ENCODE measurements at places on chromosomes 5 and 9. TPM values are rescaled to one million over a fixed set of nuclear protein-coding genes. Genes with fewer than 3 reads are reported as not detected.

GRCh38 chr5:113382731-113383130 is 52.1 kb downstream of the TSSK1B start:
- H3K4me3 ChIP-seq: no peak overlapping the region
- no peaks in the 10 kb centered on the region for H3K27me3 ChIP-seq
- H3K27ac ChIP-seq: no peak overlapping the region
- H3K36me3 ChIP-seq: no peaks in the 10 kb centered on the region

DNA sequence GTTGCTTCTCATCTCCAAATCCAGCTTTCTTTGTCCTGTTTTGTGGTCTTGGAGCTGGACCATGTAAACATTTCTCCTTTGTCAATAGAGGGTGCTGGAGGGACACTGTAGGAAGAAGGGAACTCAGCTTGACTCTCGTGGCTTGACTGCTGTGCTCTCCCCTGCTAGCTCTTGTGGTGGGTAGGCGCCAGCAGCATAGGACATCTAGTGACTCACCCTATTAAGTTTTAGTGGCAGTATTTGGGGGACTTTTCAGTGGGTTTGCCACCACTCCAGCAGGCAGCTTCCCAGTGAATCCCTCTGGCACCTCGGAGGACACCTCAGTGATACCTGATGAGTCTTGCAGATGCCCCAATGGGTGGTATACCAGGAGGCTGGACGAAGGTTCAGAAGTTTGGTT is 97.8 kb downstream of the TSSK1B start:
- H3K4me3 ChIP-seq: no peak overlapping the region
- no peaks in the 10 kb centered on the region for H3K4me1 ChIP-seq
- no peaks in the 10 kb centered on the region for H3K27me3 ChIP-seq

DNA sequence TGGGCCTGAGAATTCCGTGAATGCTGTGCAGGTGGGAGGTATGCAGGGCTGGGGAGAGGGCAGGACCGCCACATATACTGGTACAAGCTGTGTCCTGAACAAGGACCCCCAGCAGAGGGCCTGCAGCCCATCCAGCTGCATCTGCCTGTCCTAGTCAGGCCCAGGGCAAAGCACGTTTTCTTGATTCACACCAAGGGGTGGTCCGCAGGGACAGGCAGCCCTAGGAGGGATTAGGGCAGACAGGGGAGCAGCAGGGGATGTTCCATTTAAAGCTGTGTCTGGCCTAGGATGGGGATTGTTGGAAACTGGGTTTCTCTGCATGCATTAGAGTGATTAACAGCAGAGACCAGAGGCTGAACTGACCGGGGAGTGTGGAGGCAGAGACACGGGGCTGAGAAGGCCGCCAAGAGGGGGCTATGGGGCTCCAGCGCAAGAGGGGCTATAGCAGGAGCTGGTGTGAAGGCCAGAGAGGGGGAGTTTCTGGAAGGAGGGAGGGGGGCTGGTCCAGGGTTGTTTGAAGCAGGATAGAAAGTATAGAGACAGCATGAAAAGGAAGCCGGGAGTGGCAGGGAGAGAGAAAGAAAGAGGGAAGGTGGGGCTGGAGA is 2.7 kb downstream of the GRM6 start:
- no peaks in the 10 kb centered on the region for H3K4me1 ChIP-seq
- no peak overlapping the region for H3K27ac ChIP-seq
- peaks cover 10% of the 10 kb centered on the region for H3K27me3 ChIP-seq
- no peaks in the 10 kb centered on the region for H3K36me3 ChIP-seq

- no peaks in the 10 kb centered on the region for H3K36me3 ChIP-seq
- H3K27ac ChIP-seq: no peak overlapping the region
- H3K4me3 ChIP-seq: no peak overlapping the region
- DNase-seq: no peak
Measured at GRCh38 chr5:14054111-14054854, 88.9 kb upstream of the TRIO start.

Gene FOXI1
- not detected for total RNA-seq

DNA sequence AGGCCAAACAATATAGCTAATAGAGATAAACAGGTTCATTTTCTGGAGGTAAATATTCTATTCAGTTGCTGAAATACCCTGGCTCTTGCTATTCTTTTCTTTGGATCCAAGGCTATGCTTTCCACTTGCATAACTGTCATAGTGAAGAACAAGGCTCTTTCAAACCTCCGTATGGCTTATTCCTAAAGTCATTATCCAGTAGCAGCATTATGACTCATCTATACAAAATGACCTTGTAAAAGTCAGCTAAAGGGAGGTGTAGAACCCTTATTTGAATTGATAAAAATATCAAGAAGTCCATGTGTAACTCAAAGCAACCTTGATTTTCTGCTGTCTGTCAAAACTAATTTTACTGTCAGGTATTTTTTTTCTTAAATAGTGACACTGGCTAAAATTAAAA is 447.8 kb downstream of the PLK2 start:
- no peak overlapping the region for H3K4me3 ChIP-seq
- H3K4me1 ChIP-seq: no peaks in the 10 kb centered on the region
- H3K27me3 ChIP-seq: no peaks in the 10 kb centered on the region
- no peaks in the 10 kb centered on the region for H3K36me3 ChIP-seq

DNA sequence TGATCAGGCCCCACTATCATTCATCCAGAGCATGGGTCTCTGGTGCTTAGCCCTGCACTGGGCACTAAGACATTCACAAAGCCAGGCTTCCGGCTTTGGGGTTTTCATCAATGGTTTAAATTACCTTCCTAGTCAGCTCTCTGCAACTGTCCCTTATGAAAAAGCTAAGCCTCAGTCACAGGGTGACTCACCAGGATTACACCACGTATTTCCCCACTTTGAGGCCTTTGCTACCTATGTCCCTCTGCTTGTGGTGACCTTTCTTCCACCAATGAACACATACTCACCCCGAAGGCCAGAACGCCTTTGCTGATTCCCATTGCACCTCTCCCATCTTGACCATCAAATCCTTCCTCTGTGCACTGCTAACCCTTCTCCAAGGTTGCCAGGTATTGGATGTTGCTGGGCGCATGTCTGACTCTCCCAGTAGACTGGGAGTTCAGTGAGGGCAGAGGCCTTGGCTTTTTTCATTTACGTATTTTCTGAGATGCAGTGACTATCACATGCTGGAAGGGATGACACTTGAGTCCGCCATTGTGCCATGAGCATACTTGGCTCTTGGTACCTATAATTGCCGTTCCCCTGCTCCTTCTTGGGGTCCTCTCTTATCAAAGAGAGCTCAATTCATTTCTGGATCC is 58.7 kb upstream of the TNFSF8 start:
- no peak overlapping the region for H3K27ac ChIP-seq
- no peak for DNase-seq
- H3K4me1 ChIP-seq: no peaks in the 10 kb centered on the region
- H3K27me3 ChIP-seq: no peaks in the 10 kb centered on the region
- H3K4me3 ChIP-seq: no peak overlapping the region

- no peak overlapping the region for H3K27ac ChIP-seq
- H3K4me3 ChIP-seq: no peak overlapping the region
- no peak for DNase-seq
- no peaks in the 10 kb centered on the region for H3K27me3 ChIP-seq
- no peaks in the 10 kb centered on the region for H3K4me1 ChIP-seq
Measured at GRCh38 chr5:91244380-91245073, 138.6 kb downstream of the ARRDC3 start.

Data from adrenal gland (tissue), 19 donors.